ENCODE measurements at places on chromosomes 7 and 10. TPM values are rescaled to one million over a fixed set of nuclear protein-coding genes. Genes with fewer than 3 reads are reported as not detected.

DNA sequence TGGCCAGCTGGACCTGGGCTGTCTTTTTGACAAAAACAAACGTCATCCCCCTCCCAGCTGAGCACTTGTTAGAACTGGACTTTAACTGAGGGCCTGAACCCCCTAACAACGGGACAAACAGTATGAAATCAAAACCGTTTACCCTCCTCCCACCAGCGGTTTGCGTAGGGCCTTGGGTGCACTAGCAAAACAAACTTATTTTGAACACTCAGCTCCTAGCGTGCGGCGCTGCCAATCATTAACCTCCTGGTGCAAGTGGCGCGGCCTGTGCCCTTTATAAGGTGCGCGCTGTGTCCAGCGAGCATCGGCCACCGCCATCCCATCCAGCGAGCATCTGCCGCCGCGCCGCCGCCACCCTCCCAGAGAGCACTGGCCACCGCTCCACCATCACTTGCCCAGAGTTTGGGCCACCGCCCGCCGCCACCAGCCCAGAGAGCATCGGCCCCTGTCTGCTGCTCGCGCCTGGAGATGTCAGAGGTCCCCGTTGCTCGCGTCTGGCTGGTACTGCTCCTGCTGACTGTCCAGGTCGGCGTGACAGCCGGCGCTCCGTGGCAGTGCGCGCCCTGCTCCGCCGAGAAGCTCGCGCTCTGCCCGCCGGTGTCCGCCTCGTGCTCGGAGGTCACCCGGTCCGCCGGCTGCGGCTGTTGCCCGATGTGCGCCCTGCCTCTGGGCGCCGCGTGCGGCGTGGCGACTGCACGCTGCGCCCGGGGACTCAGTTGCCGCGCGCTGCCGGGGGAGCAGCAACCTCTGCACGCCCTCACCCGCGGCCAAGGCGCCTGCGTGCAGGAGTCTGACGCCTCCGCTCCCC lies at the start of gene IGFBP1:
Gene IGFBP1 (plus strand): TSS at position 304 of the 808 bp plus-strand sequence. CDS start 165 bp downstream, at position 469.
- no peak for DNase-seq

DNA sequence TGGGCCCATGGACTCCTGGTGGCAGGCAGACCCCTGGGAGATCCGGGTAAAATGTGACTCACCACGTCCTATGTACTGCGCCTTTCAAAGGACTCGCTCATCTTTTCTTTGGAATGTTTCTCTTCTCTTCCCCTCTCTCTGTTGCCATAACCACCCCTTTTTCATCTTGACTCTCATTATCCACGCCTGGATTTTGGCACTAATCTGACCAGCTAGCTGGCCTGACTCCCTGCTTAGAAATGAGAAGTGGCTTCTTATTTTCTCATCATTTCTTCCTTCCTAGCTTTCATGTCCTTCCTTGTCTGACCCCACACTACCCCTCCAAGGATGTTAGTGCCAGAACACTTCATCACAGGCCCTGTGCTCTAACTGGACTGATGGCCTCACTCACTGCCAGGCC lies 98.0 kb upstream of the FAM171A1 start:
- no peak for DNase-seq

GRCh38 chr7:43931346-43931745 lies 5.1 kb downstream of the UBE2D4 start:
- no peak for DNase-seq

- no peak for DNase-seq
Measured at GRCh38 chr10:47374611-47375536, 9.2 kb downstream of the ZNF488 start.

ERVW-1 gene
- not detected for total RNA-seq

GRCh38 chr7:30968294-30968693 lies 4.5 kb downstream of the GHRHR start:
- DNase-seq: no peak

DNA sequence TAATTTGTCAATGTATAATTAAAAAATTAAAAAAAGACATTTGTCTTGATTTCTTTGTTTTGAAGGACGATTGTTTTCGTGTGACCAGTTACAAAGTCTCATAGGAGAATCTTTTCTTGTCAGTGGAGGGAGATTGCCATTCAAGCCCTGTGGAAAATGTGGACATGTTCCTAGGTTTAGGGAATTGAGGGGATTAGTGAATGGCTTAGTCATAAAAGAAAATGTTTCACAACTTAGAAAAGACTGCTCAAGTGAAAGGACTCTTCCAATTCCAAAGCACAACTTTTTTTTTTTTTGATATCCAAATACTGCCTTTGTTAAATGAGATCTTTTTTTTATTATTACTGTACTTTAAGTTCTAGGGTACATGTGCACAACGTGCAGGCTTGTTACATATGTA lies 140.7 kb upstream of the HABP2 start:
- no peak for DNase-seq

- no peak for DNase-seq
Measured at GRCh38 chr7:143384148-143384547, 3.0 kb downstream of the ZYX start.

DNA sequence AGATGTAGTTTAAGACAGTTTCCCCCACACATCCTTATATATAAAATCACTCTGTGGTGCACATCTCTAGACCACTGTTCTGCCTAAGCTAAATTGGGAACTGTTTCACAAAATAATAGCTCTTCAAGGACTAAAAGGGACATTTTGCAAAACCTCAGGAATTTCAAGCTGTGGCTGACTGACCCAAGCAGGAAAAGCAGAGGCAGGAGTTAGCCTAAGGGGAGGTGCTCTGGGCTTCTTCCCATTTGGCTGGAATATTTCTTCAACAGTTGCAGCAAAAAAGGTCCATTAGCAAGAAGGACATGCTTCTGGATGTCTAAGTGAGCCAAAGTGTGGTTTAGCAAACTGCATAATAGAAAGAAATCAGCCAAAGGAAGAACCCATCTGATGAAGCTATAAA lies 551.2 kb upstream of the ANKRD30A start:
- DNase-seq: no peak

DNA sequence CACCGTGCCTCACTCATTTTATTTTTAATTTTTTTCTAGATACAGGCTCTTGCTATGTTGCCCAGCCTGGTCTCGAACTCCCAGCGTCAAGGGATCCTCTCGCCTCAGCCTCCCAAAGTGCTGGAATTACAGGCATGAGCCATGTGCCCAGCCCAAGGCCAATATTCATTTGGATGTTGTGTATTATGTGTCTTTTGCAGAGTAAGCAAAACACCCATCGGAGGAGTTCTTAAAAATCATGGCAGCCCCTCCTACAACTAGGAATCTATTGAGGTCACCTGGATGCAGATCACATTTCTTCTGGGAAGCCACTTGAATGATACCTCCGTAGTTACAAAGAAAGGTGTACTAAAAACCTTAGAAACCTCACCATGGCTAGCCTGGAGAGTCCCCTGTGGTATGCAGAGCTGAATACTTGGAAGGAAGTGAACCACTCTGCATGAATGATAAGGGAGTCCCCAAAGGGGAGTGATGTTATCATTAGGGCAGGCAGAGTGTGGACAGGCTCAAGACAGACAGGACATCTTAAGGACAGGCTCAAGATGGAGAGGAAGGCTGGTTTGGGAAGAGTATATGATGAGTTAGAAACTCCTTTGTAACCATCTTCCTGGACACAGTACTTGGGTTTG lies 185.7 kb downstream of the TAX1BP1 start:
- DNase-seq: no peak

PALD1 gene
- 7.3 TPM for total RNA-seq

DNA sequence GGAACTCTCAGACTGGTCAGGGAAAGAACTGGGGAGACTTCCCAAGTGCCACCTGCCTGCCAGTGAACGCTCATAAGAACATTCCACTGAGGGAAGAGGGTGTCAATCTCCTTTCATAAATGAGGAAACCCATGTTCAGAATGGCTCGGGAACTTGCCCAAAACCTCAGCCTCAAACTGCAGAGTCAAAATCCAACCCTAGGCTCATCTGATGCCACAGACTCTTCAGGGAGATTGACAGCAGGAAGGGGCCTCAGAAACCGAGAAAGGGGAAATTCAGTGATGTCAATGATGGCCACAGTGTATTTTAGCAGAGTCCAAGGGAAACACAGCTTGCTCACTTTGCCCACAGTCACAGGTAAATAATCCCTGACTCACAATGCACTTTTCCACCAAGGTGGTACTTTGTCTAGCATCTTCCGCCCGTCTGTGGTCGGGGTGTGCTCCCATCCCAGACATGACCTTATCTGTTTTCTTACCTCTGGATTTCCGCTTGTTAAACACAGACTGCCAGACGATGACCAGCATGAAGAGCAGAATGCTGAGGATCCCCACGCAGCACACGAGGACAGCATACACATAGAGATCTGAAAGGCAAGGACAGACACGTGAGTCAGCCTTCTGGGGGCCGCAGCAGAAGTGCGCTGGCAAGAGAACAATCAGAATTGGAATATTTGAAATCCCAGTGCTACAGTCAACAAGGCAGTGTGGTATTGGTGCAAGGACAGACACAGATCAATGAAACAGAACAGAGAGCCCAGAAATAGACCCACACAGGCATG lies 38.4 kb downstream of the VSTM4 start:
- no peak for DNase-seq

CNPY1 gene
- total RNA-seq: not detected

Measured in thymus (tissue), 14 donors.